Endodermal cell (in vitro differentiated cells): ENCODE measurements at places on chromosomes 1 and 21.
A peak's percentile ranks its signal among the peaks of the same experiment; 100 is the strongest.

GRCh38 chr1:116825720-116826438 lies 71.6 kb downstream of the CD2 start:
- peak; percentile 58 for DNase-seq

- DNase-seq = no peak
Measured at GRCh38 chr1:14498839-14499238, 99.6 kb upstream of the KAZN start.

- DNase-seq = no peak
Measured at GRCh38 chr1:7694600-7695496, 76.2 kb upstream of the VAMP3 start.

GRCh38 chr1:110485725-110486124 lies 33.2 kb downstream of the KCNA10 start:
- no peak for DNase-seq

DNA sequence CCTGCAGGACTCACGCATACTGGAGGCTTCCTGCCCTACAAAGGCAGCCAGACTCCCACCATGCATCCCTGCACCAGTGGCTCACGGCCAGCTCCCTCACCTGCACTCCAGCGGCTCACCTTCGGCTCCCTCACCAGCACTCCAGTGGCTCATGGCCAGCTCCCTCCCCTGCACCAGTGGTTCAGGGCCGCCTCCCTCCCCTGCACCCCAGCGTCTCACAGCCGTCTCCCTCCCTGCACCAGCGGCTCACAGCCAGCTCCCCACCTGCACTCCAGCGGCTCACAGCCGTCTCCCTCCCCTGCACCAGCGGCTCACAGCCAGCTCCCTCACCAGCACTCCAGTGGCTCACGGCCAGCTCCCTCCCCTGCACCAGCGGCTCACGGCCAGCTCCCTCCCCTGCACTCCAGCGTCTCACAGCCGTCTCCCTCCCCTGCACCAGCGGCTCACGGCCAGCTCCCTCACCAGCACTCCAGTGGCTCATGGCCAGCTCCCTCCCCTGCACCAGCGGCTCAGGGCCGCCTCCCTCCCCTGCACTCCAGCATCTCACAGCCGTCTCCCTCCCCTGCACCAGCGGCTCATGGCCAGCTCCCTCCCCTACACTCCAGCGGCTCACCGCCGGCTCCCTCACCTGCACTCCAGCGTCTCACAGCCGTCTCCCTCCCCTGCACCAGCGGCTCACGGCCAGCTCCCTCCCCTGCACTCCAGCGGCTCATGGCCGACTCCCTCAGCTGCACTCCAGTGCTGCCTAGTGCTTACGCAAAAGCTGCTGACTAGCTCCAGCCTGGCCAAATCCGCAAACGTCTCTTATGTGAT lies 324.5 kb downstream of the NPHP4 start:
- DNase-seq = peak; percentile 37
